HL-60 (cell line): ENCODE measurements at places on chromosomes 5 and 9.

DNA sequence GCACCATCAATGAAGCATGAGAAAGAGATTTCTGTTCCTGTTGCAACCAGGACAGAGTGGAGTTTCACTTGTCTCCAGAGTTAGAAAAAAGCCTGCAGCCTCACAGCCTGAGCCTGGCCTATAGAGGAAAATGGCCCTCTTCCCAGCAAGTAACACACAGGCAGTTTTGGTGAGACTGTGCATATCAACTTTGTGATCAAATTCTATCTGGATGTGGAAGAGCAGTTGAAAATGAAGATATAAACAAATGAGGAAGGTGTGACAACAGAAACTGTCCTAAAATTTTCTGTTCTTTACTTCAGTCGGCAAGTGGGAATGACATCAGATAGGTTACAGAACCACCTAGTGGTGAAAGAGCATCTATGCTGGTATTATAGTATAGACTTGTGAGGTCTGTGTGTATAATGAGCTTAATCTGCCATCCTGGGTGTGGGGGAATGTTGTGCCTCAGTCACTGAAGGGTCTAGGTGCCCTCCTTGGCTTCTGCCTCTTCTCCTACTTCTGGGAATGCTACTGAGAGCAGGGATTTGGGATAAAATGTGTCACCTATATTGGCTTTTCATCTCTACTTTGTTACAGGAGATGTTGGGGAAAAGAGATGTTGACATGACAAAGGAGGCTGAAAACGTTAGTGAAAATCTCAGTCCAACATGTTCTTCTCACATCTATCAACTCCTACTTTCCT, 28.2 kb downstream of the YIPF5 start:
- DNase-seq: no peak

- no peak for DNase-seq
Observed at GRCh38 chr5:181027452-181028031, 12.5 kb upstream of the BTNL9 start.

- DNase-seq: no peak
Observed at GRCh38 chr5:102811972-102812371, 56.9 kb downstream of the PAM start.

GRCh38 chr9:86652736-86653135, 294.6 kb downstream of the GAS1 start:
- DNase-seq: no peak

DNA sequence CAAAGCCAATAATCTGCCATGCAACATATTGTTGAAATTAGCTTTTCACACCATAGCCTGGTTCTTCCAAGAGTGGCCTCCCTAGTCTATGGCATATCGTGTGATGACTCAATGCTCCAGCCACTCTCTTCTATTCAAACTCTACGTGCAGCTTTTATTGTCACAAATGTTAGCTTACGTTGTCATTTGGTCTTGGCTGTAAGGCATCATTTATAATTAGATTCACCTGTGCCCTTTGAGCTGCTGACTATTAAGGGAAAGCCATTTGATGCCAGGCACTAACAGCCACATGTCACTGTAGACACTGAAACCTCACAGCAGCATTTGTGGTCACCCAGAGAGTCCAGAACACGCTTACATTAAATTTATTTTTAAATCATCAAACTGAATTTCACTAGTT, 66.8 kb downstream of the APBA1 start:
- no peak for DNase-seq

DNA sequence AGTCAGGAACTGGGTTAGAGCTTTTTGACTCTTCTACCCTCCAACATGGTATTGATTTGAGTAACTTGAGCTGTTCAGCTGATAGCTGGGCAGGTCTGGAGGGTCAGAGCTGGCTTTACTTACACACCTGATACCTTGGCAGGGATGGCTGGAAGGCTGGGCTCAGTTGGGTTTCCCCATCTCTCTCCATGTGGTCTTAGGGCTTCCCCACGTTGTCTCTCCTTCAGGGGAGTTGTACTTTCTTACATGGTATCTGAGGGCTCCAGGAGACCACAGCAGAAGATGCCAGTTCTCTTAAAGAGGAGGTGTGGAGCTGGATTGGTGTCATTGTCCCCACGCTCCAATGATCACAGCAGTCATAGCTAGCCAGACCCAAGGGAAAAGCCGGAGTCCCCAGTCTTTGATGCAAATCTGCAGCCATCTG, 25.6 kb downstream of the ISOC1 start:
- no peak for DNase-seq

DNA sequence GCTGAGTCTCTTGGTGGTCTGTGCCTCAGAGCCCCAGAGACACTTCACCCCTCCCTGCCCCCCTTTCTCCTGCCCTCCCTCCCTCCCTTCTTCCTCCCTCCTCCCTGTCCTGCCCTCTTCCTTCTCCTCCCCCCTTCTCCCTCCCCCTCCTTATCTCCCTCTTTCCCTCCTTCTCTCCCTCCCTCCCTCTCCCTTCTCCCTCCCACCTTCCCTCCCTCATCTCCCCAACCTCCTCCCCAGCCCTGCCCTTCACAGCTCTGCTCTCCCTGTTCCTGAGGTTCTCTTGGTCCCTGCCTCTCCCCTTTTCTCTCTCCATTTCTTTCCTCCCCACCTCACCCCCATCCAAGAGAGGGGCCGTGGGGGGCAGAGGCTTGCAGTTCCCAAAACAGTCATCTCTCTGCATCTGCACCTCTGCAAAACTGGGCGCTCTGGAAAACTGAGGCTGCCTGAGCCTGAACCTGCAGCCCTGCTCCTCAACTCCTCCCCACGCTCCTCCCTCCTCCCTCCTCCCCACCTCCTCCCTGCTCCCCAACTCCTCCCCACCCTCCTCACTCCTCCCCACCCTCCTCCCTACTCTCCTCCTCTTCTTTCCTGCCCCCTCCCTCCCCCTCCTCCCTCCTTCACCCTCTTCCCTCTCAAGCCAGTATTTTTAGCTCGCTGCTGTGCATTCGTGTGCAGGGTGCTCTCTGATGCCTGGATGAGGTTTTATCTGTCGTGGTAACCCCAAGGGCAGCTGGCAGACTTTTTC, 219.1 kb downstream of the C9orf50 start:
- no peak for DNase-seq

- DNase-seq: no peak
Observed at GRCh38 chr5:38796742-38797108, 49.1 kb upstream of the OSMR start.

GRCh38 chr5:131757830-131758519, 38.8 kb downstream of the FNIP1 start:
- no peak for DNase-seq

GRCh38 chr5:143241892-143242291, 161.6 kb downstream of the NR3C1 start:
- DNase-seq: no peak

GRCh38 chr5:169503886-169504285, 79.7 kb upstream of the SPDL1 start:
- DNase-seq: no peak
